Hypothalamus (tissue), 51 donors: ENCODE measurements at places on chromosomes 1 and 21.

- no peak for DNase-seq
These were observed 35.9 kb upstream of the GALNT2 start for GRCh38 chr1:230031131-230031530.

- no peak for DNase-seq
These were observed 23.7 kb upstream of the ACTL8 start for GRCh38 chr1:17731460-17731859.

GRCh38 chr1:115680730-115681111, 39.0 kb downstream of the VANGL1 start:
- DNase-seq: no peak

DNA sequence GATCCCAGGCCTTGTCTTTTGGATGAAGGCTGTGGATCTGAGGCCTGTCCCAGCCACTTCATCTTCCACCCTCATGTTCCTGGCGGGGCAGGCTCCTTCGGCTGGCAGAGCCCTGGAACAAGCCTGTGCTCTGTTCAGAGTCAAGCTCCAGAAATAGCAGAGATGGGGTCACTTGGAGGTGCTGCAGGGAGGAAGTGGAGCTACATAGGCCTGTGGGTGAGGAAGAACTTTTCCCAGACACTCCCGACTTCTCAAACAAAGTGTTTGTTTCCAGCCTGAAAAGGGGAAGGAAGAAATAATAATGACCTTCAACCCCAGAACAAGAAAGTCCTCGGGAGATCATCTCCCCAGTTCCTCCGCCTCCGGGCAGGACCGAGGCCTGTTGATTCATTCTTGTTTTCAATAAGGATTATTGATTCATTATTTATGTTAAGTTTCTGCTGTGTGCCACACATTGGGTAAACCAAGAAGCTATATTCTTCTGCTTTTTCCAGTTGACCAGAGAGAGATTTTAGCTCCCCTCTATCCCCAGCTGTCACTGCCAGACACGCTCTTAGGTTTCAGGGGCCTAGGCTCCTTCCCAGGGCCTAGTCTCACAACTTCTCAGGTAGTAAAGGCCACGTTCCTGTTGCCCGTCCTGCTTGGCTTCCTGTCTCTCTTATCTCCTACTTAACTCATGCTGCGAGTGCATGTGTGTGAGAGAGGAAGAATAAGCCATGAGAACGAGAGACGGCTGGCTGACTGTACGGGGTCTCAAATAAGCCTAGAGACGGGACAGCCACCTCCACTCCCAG, 16.9 kb downstream of the IKBKE start:
- no peak for DNase-seq
